ENCODE measurements at places on chromosomes 16 and 17. TPM values are rescaled to one million over a fixed set of nuclear protein-coding genes. Genes with fewer than 3 reads are reported as not detected.

NSRP1 gene
- 27.4 TPM for total RNA-seq

MT1E gene
- total RNA-seq, result 181 TPM

KCNJ18 gene
- total RNA-seq, result not detected

GPR142 gene
- total RNA-seq, result not detected

DNA sequence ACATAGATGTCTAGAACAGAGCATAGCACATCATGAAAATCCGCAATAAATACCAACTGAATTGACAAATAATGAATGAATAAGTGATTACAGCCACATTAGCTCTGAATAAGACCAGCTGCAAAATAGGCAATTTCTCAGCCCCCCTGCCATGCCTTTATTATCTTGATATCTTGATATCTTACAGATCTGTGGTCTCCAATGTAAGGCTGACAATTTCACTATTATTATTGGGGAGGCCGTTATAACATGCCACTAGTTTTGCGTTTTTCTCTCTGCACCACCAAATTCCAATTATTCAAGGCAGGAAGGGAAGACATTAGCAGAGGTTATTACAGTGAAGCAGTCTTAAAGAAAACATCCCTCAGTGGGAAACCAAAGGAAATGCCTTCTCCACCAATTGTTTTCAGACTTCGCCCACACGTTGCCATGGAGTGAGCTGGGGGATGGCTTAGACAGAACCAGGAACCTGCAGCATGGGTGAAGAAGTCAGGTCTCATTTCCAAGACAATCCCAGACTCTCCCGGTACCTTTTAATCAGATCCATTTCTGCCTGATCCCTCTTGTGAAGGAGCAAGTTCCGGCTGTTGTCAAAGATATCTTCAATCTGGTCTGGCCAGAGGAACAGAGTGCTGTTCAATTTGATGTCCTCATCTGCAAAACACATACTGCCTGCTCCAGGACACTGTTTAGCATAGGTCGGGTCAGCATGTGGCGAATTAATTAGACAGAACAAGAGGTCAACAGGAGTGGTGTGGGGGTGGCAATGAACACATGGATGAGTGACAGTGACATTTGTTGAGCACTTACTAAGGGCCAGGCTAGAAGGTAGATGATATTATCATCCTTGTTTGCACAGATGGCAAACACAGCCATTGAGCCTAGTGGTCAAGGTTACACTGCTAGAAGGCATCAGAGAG lies 46.4 kb downstream of the DNAH3 start:
- peaks cover 3% of the 10 kb centered on the region for H3K4me1 ChIP-seq
- peaks cover 11% of the 10 kb centered on the region for H3K27me3 ChIP-seq
- no peaks in the 10 kb centered on the region for H3K36me3 ChIP-seq
- H3K4me3 ChIP-seq, result no peak overlapping the region

- H3K4me3 ChIP-seq, result no peak overlapping the region
- DNase-seq, result no peak
- H3K36me3 ChIP-seq, result no peaks in the 10 kb centered on the region
Measured at GRCh38 chr16:3950343-3951193, 70.1 kb upstream of the CREBBP start.

DNA sequence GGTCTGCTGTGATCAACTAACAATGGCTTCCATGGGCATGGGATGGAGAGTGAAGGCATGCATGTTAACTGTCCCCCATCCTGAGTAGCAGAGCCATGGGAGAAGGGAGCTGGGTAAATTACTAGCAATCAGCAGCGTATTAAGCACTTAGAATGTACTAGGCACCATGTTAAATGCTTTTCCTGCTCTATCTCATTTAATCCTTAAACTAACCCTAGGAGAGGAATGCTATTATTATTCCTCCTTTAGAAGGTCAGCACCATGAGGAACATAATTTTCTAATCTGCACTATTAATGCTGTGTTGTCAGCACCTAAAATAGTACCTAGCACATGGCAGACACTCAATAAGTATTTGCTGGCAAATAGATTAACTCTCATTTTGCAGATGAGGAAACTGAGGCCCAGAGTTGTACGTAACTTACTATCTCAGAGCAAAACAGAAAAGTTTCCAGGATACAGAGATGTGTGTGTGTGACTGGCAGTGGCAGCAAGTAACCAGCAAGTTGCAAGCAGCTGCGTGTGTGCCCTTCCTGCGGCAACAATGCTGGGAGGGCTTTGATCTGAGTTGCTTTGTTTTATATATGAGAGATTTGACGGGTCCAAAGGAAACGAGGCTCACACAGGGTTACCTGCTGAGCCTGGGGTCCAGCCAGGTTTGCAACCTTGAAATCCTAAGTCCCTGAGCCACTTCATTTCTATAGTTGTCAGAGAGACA lies 6.5 kb upstream of the KLHL36 start:
- peak overlapping the region; percentile 80 for H3K27ac ChIP-seq
- H3K4me3 ChIP-seq, result no peak overlapping the region
- peaks cover 17% of the 10 kb centered on the region for H3K27me3 ChIP-seq
- no peaks in the 10 kb centered on the region for H3K36me3 ChIP-seq

GRCh38 chr17:41383690-41384089 lies 1.6 kb upstream of the KRT34 start:
- DNase-seq, result no peak
- no peaks in the 10 kb centered on the region for H3K36me3 ChIP-seq
- H3K27ac ChIP-seq, result no peak overlapping the region

DNA sequence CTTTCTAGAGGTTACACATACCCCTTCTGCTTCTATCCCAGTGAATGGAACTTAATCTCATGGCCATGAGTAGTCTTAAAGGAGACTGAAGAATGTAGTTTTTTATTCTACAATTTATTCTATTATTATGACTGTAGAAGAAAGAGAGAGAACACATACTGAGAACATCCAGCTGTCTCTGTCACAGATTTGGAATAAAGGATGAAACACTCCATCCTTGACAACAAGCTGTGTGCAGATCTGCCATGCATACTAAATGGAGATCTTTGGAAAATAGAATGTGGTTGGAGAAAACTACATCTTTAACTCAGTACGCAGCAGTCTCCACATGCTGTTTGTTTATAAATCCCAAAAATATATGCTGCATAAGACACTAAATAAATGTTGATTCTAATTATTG lies 54.1 kb upstream of the NUDT7 start:
- H3K36me3 ChIP-seq, result no peaks in the 10 kb centered on the region
- H3K4me1 ChIP-seq, result no peaks in the 10 kb centered on the region
- DNase-seq, result no peak
- no peak overlapping the region for H3K4me3 ChIP-seq
- no peak overlapping the region for H3K27ac ChIP-seq

GRCh38 chr16:21986692-21987246 lies 14.1 kb downstream of the PDZD9 start:
- H3K4me1 ChIP-seq, result peaks cover 17% of the 10 kb centered on the region
- DNase-seq, result no peak
- no peak overlapping the region for H3K4me3 ChIP-seq
- H3K27ac ChIP-seq, result no peak overlapping the region

DNA sequence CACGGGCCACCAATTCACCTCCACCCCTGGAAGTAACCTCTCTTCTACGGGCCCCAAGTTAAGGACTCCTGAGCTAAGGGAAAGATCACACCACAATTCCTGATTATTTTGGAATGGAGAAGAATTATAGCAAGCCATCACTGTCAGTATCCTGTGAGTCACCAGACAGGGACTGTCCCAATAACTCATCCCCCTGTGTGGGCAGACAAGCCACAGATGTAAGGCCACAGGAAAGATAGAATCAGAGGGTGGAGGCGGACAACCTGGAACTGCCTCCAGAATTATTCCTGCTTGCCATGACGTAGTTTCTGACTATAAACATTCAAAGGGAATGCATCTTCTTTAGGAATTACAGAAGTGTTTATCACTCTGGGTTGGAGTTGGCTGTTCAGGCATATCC lies 5.8 kb upstream of the MYO1D start:
- no peaks in the 10 kb centered on the region for H3K36me3 ChIP-seq
- peaks cover 34% of the 10 kb centered on the region for H3K4me1 ChIP-seq
- no peak overlapping the region for H3K4me3 ChIP-seq

- H3K4me3 ChIP-seq, result no peak overlapping the region
- H3K36me3 ChIP-seq, result no peaks in the 10 kb centered on the region
- peaks cover 19% of the 10 kb centered on the region for H3K27me3 ChIP-seq
- H3K27ac ChIP-seq, result no peak overlapping the region
- H3K4me1 ChIP-seq, result no peaks in the 10 kb centered on the region
Measured at GRCh38 chr16:89006036-89006752, 29.2 kb upstream of the CBFA2T3 start.

- H3K36me3 ChIP-seq, result no peaks in the 10 kb centered on the region
- no peaks in the 10 kb centered on the region for H3K4me1 ChIP-seq
- no peak for DNase-seq
- no peak overlapping the region for H3K27ac ChIP-seq
Measured at GRCh38 chr17:57215317-57215716, 41.0 kb upstream of the MSI2 start.

GRCh38 chr17:16074423-16074822 lies 74.8 kb downstream of the TTC19 start:
- H3K4me3 ChIP-seq, result no peak overlapping the region
- no peaks in the 10 kb centered on the region for H3K27me3 ChIP-seq
- DNase-seq, result no peak
- no peaks in the 10 kb centered on the region for H3K4me1 ChIP-seq

GRCh38 chr16:51756447-51757123 lies 605.5 kb upstream of the SALL1 start:
- H3K27me3 ChIP-seq, result no peaks in the 10 kb centered on the region
- no peak overlapping the region for H3K4me3 ChIP-seq
- no peak overlapping the region for H3K27ac ChIP-seq

- H3K4me3 ChIP-seq, result no peak overlapping the region
- no peak overlapping the region for H3K27ac ChIP-seq
- no peaks in the 10 kb centered on the region for H3K36me3 ChIP-seq
- no peaks in the 10 kb centered on the region for H3K27me3 ChIP-seq
Measured at GRCh38 chr17:75090871-75091854, 3.4 kb downstream of the SLC16A5 start.

- H3K4me1 ChIP-seq, result peaks cover 4% of the 10 kb centered on the region
- no peak for DNase-seq
- H3K36me3 ChIP-seq, result no peaks in the 10 kb centered on the region
- H3K27ac ChIP-seq, result no peak overlapping the region
Measured at GRCh38 chr17:78231991-78232858, 794 bp downstream of the TMEM235 start.

- H3K27me3 ChIP-seq, result no peaks in the 10 kb centered on the region
- no peak overlapping the region for H3K27ac ChIP-seq
- no peak for DNase-seq
- no peaks in the 10 kb centered on the region for H3K36me3 ChIP-seq
- no peak overlapping the region for H3K4me3 ChIP-seq
Measured at GRCh38 chr16:54201200-54201599, 85.4 kb downstream of the IRX3 start.

DNA sequence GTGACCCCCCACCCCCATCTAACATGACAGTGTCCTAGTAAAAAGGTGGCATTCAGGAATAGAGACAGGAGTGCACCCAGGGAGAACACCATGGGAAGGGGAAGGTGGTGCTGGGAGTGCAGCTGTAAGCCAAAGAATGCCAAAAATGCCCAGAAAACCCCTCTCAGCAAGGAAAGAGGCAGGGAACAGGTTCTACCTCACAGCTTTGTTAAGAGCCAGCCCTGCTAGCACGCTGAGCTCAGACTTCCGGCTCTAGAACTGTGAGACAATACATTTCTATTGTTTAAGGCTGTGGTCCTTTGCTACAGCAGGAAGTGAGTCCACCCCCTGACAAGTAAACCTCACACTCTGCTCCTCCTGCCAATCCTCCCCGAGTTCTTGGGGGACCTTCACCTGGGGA lies 302.4 kb upstream of the N4BP1 start:
- H3K27me3 ChIP-seq, result no peaks in the 10 kb centered on the region
- no peaks in the 10 kb centered on the region for H3K36me3 ChIP-seq
- no peak overlapping the region for H3K4me3 ChIP-seq
- no peaks in the 10 kb centered on the region for H3K4me1 ChIP-seq
- H3K27ac ChIP-seq, result no peak overlapping the region

Measured in activated T-helper 2 cell treated with anti-CD3 and anti-CD28 coated beads, Interferon-gamma antibody, Interleukin-2, Interleukin-4, amounts not matched to agents 10 μg/mL and 5 μg/mL and 100 μg/mL, durations not matched to agents 14 hours and 24 hours and 36 hours (primary cell).